Right atrium auricular region (tissue), 2 donors: ENCODE measurements at places on chromosomes 4 and X.

GRCh38 chrX:44022964-44023363 lies 49.8 kb upstream of the NDP start:
- H3K27me3 ChIP-seq, result no peaks in the 10 kb centered on the region
- H3K4me1 ChIP-seq, result no peaks in the 10 kb centered on the region
- no peak for DNase-seq
- no peaks in the 10 kb centered on the region for H3K36me3 ChIP-seq
- H3K27ac ChIP-seq, result no peak overlapping the region

- no peak overlapping the region for H3K27ac ChIP-seq
- H3K36me3 ChIP-seq, result no peaks in the 10 kb centered on the region
- peaks cover 10% of the 10 kb centered on the region for H3K27me3 ChIP-seq
- peaks cover 18% of the 10 kb centered on the region for H3K4me1 ChIP-seq
- DNase-seq, result no peak
Observed at GRCh38 chr4:157221895-157222770, 1.6 kb downstream of the GRIA2 start.

GRCh38 chr4:101992446-101992845 lies 201.9 kb downstream of the BANK1 start:
- H3K4me3 ChIP-seq, result no peak overlapping the region
- no peak for DNase-seq
- H3K36me3 ChIP-seq, result no peaks in the 10 kb centered on the region
- no peaks in the 10 kb centered on the region for H3K4me1 ChIP-seq
- H3K27me3 ChIP-seq, result no peaks in the 10 kb centered on the region
- no peak overlapping the region for H3K27ac ChIP-seq

DNA sequence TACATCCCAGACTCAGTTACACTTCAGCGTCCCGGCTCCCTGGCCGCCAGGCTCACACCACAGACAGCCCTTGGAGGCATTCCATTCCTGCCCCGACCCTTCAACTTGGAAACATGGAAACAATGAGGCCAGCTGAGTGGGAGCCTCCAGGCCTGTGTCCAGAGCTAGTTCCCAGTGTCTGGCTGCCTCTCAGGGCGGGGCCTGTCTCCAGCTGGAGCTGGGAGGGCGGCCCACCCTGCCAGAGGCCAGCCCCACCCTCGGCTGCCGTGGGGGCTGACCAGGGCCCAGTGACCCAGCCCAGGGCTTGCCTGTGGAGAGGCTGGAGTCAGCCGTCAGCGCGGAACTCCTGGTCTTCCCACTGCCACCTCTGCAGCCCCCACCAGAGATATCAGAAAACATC lies 37.4 kb upstream of the SPON2 start:
- no peaks in the 10 kb centered on the region for H3K27me3 ChIP-seq
- no peak overlapping the region for H3K4me3 ChIP-seq
- H3K27ac ChIP-seq, result peak overlapping the region; percentile 72
- peak; percentile 92 for DNase-seq
- H3K36me3 ChIP-seq, result peaks cover 37% of the 10 kb centered on the region

DNA sequence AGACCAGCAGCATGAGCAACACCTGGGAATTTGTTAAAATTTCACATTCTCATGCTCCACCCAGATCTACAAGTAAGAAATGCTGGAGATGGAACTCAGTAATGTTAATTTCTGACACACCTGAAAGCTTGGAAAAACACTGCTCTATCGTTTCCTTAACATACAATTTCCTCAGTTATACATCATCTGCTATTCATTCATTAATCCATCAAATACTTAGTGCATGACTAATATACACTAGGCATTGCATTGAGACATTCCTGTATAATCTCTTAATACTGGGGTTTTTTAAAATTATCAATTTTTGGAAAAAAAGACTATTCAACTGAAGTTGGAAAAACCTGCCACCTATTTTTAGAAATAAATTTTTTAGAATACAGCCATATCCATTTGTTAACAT lies 106.1 kb downstream of the CHM start:
- H3K4me3 ChIP-seq, result no peak overlapping the region
- no peak overlapping the region for H3K27ac ChIP-seq
- no peaks in the 10 kb centered on the region for H3K27me3 ChIP-seq

- no peak for DNase-seq
- no peak overlapping the region for H3K27ac ChIP-seq
- no peak overlapping the region for H3K4me3 ChIP-seq
- H3K36me3 ChIP-seq, result no peaks in the 10 kb centered on the region
- no peaks in the 10 kb centered on the region for H3K4me1 ChIP-seq
Observed at GRCh38 chr4:169810325-169811323, 52.9 kb upstream of the HPF1 start.

- H3K27me3 ChIP-seq, result no peaks in the 10 kb centered on the region
- no peak overlapping the region for H3K4me3 ChIP-seq
- H3K27ac ChIP-seq, result no peak overlapping the region
- DNase-seq, result no peak
Observed at GRCh38 chrX:148282504-148282903, 217.9 kb upstream of the AFF2 start.

DNA sequence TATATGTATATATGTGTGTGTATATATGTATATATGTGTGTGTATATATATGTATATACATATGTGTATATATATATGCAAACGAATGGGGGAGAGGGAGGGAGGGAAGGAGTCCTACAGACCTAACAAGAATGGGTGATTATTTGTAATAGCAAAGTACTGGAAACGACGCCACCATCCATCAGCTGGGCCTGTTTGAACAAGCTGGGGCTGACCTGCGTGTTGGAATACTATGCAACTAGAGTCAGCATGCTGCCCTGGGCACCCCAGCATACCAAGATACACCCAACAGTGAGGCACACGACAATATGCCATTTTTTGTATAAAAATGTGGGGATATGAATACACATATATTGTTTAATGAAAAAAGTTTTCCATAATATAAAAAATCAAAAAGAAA lies 21.6 kb upstream of the CCNQ start:
- H3K27ac ChIP-seq, result no peak overlapping the region
- no peak for DNase-seq
- no peaks in the 10 kb centered on the region for H3K36me3 ChIP-seq
- no peaks in the 10 kb centered on the region for H3K27me3 ChIP-seq

DNA sequence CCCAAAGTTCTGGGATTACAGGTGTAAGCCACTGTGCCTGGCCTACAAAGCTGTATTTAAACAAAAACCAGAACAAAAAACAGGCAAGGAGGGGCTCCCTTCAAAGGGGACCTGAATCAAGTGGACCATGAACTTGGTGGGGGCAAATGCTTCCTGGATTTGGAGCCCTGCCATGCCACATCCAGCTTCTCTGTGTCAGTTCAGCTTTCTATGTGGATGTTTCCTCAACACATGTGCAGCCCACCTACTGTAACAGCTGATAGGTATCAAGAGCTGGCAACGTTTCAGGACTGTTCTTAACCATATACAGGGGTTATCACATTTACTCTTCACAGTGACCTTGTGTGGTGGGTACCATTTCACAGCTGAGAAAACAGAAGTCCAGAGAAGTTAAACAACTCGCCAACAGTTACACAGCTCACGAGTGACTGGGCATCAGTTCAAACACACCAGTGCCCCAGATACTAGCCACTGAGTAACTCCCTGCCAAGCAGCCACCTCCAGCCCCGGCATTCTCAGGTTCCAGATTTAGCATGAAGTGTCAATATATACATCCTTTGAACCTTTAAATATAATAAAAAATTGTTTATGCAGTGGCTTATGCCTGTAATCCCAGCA lies 7.5 kb downstream of the GPR143 start:
- no peaks in the 10 kb centered on the region for H3K36me3 ChIP-seq
- DNase-seq, result no peak
- H3K4me1 ChIP-seq, result no peaks in the 10 kb centered on the region
- H3K4me3 ChIP-seq, result no peak overlapping the region
- H3K27me3 ChIP-seq, result no peaks in the 10 kb centered on the region
- H3K27ac ChIP-seq, result no peak overlapping the region

GRCh38 chr4:120765260-120765680 lies 157.3 kb downstream of the PRDM5 start:
- H3K4me3 ChIP-seq, result no peak overlapping the region
- H3K27me3 ChIP-seq, result no peaks in the 10 kb centered on the region
- peak overlapping the region; percentile 27 for H3K27ac ChIP-seq
- H3K36me3 ChIP-seq, result no peaks in the 10 kb centered on the region
- H3K4me1 ChIP-seq, result no peaks in the 10 kb centered on the region

DNA sequence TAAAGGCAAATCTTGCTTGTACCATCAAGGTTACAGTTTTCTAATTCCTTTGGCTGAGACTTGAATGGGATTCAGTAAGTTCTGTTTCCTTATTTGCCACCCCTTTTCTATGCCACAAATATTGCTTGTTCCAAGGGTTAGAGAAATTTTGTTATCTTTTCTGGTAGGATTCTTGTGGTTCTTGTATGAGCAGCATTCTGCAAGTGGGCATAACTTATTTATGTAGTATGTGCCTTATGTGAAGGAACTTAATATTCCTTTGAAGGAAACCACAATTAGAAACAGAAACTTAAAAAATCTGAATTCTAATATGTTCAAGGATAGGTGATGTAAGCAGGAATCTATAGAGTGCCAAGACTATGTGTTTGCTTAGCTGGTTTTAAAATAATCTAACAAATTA lies 53.1 kb upstream of the TSPAN5 start:
- H3K27me3 ChIP-seq, result no peaks in the 10 kb centered on the region
- H3K36me3 ChIP-seq, result no peaks in the 10 kb centered on the region
- H3K4me3 ChIP-seq, result no peak overlapping the region
- H3K4me1 ChIP-seq, result no peaks in the 10 kb centered on the region

GRCh38 chr4:131006388-131006787 lies 1910.4 kb downstream of the C4orf33 start:
- H3K36me3 ChIP-seq, result no peaks in the 10 kb centered on the region
- no peaks in the 10 kb centered on the region for H3K4me1 ChIP-seq
- no peak overlapping the region for H3K4me3 ChIP-seq
- H3K27me3 ChIP-seq, result no peaks in the 10 kb centered on the region

DNA sequence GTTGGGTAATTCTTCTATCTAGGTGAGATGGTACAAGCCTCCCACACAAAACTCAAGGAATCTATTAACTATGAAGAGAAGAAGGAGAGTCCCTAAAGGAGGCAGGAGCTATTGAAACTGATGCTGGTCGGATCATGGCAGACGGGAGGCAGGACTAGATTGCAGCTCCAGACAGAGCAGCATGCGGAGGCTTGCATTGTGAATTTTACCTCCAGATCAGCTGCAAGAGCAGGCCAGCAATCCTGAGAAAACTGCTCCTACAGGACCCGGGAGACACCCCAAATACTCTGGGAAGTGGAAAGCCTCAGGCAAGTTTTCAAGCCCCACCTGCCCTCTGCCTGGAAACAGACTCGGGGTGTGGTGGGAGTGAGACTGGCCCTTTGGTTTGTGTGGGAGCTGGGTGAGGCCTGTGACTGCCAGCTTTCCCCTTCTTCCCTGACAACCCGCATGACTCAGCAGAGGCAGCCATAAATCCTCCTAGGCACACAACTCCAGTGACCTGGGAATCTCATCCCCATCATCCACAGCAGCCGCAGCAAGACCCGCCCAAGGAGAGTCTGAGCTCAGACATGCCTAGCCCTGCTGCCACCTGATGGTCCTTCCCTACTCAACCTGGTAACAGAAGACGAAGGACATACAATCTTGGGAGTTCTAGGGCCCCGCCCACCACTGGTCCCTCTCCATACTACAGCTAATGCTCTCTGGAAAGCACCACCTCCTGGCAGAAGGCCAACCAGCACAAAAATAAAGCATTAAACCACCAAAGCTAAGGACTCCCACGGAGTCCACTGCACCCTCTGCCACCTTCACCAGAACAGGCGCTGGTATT lies 30.9 kb downstream of the GATB start:
- no peaks in the 10 kb centered on the region for H3K36me3 ChIP-seq
- no peak overlapping the region for H3K4me3 ChIP-seq
- H3K27me3 ChIP-seq, result no peaks in the 10 kb centered on the region
- no peaks in the 10 kb centered on the region for H3K4me1 ChIP-seq
- no peak overlapping the region for H3K27ac ChIP-seq

DNA sequence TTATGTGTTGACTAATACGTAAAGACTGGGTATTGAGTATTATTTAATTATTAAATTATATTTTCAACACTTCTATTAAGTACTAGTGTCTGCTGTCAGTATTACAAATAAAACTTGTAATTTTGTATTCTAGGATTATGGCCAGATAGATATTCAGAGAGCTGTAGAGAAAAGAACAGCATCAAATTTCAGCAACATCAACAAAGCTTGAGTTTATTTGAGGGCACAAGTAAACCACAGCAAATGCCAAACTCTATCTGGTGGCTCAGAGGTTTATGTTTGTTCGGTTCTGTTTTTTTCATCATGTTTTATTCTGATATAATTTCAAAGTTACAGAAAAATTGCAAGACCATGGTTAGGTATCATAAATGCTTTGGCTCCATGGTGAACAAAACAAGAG lies 1530.5 kb downstream of the PCDH18 start:
- no peak overlapping the region for H3K27ac ChIP-seq
- DNase-seq, result no peak
- no peaks in the 10 kb centered on the region for H3K4me1 ChIP-seq
- no peak overlapping the region for H3K4me3 ChIP-seq
